ENCODE measurements at places on chromosomes 7 and 10.

DNA sequence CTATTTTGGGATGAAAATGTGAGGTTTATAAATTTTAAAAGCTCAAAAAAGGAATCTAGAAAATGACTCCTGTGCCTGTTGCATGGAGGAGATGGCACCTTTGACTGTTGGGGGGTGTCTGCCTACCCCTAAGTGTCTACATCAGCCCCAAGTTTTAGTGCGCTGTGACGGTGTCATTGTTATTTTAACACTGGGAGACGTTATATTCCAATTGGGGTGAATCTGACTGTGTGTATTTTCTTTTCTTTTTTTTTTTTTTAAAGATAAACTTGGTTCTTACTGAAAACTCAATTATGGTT is 517 bp downstream of the SRGN start:
- no peak for DNase-seq

GRCh38 chr7:81618396-81619014 is 151.3 kb downstream of the HGF start:
- DNase-seq: no peak

DNA sequence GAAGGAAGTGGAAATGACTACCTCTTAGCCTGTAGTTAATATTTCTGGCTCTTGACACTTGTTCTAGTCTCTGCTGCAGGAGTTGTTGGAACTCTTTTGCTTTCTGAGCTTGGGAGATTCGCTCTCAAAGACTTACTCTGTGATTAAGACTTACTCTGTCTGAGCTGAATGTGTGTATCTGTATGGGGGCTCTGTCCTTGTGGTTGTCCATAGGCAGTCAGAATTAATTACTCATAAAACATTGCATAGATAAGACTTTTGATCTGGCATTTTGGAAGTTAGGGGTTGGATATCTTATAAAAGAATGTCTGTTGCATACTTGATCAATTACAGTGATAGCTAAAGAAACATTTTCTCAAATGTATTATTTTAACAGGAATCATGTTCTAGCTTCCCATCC is 199.2 kb upstream of the KIAA1217 start:
- no peak for DNase-seq

DNA sequence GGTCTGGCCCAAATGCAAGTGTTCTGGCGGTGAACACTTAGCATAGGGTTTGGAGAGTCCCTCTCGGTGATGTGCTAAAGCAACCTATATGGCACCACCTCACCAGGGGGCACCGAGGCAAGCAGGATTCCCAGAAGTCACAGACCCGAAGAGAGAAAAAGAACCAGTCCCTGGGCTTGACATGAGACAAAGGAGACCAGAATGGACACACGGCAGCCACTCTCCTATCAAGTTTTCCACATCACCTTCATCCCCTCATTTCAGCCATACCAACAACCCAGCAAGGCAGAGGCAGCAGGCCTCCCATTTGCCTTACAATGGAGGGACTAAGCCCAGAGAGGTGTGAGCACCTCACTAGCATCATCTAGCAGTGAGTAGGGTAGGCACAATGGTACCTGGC is 19.7 kb downstream of the GPRIN2 start:
- DNase-seq: no peak

DNA sequence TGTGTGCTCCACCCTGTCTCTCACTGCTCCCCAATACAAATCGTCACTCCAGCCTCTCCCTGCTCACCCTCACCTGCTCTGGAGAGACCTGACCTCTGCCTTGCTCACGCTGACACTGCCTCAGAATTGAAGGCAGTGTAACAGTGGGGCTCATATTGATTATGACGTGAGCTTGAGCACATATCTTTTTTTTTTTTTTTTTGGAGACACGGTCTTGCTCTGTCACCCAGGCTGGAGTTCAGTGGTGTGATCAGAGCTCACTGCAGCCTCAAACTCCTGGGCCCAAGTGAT is 84.7 kb downstream of the TBXAS1 start:
- no peak for DNase-seq

DNA sequence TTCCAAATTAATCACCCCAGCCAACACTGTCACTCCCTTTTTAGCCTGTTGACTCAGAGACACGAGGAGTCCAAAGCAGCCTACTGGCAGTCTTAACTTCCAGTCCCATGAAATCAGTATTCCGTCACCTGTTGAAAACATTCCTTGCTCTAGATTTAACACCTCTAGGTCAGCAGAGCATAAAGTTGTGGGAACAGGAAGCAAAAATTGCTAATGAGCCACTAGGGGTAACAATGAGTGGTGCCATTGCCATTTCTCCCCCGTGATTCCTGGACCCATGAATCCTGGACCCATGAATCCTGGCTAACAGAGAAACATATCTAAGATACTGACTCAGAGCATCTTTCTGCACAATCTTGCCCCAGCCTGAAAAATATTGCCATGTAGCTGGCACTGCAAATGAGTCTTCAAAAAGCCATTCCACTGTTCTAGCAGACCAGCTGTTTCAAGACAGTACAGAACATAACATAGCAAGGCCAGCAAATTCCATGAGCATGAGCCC is 252.7 kb upstream of the PTER start:
- DNase-seq: no peak

DNA sequence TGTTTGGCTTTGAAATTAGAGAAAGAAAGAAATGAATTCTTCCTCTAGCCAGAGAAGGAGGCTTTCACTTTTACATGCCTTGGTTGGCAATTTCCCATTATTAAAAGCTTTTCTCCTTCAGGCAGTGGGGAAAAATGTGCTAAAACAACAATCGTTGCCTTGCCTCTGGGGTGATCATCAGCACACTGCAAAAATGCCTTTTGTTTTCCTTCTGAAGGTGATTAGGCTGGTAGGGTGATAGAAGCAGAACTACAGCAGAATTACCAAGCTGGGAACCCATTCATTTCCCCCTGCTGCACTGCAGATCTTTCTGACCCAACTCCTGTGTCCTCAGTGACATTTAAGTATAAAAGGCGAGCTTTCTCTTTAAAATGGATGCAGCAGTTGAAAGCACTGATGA is 22.2 kb downstream of the ANK3 start:
- no peak for DNase-seq

GRCh38 chr10:6141296-6142151 is 52.7 kb downstream of the RBM17 start:
- no peak for DNase-seq

GRCh38 chr7:98630149-98630548 is 13.1 kb downstream of the NPTX2 start:
- DNase-seq: no peak

- no peak for DNase-seq
Measured at GRCh38 chr7:24370541-24370940, 86.6 kb downstream of the NPY start.

DNA sequence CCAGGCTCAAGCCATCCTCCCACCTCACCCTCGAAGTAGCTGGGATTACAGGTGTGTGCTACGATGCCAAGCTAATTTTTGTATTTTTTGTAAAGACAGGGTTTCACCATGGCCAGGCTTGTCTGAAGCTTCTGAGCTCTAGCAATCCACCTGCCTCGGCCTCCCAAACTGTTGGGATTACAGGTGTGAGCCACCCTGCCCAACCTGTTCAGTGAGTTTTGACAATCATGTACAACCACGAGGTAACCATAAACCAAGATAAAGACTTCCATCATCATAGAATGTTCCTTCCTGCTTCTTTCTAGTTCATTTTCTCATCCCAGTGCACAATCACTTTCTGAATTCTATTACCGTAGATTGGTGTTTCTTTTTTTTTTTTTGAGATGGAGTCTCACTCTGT is 30.5 kb upstream of the MKRN1 start:
- no peak for DNase-seq

DNA sequence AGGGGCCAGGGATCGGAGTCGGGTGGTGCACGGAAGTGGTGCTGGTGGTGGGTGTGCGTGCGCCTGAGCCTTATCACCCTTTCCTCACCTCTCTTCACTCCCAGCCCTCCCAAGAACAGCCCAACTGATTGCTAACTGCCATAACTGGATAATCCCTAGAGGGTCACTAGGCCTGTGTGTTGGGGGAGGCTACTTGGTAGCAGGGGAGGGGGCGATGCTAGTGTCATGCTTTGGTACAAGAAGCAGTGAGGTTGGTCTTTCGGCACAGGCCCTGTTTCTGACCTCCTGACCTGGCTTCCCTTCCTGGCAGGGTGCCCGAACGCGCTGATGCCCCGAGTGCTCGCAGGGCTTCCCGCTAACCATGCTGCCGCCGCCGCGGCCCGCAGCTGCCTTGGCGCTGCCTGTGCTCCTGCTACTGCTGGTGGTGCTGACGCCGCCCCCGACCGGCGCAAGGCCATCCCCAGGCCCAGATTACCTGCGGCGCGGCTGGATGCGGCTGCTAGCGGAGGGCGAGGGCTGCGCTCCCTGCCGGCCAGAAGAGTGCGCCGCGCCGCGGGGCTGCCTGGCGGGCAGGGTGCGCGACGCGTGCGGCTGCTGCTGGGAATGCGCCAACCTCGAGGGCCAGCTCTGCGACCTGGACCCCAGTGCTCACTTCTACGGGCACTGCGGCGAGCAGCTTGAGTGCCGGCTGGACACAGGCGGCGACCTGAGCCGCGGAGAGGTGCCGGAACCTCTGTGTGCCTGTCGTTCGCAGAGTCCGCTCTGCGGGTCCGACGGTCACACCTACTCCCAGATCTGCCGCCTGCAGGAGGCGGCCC is 652 bp downstream of the KAZALD1 start:
- peak; percentile 11 for DNase-seq

- no peak for DNase-seq
Measured at GRCh38 chr10:104268405-104268712, 625 bp upstream of the GSTO2 start.

DNA sequence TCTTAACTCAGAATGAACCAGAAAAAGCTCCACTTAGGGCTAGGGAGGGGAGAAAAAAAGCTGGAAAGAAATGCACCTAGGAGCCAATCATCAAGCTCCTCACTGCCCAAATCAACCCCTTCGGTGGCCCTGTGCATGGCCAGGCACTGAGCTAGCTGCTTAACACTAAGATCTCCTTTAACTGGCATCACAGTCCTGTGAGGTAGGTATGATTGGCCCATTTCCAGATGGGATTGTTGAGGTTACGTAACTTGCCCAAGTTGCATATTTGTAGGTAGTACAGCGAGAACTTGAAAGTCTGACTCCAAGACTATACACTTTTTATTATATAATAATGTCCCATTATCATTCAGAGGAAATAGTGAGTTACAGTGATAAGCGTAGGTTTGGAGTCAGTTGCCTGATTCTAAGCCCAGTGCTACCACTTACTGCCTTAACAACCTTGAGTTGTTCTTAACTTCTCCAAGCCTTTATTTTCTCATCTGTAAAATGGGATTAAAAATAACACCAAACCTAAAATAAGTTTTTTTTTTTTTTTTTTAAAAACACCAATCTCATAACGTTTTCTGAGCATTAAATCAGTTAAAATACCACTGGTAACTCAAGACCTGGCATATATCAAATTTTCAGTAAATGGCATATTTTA is 37.2 kb upstream of the ACSL5 start:
- DNase-seq: no peak

- no peak for DNase-seq
Measured at GRCh38 chr10:102235598-102235920, 5.8 kb downstream of the PITX3 start.

DNA sequence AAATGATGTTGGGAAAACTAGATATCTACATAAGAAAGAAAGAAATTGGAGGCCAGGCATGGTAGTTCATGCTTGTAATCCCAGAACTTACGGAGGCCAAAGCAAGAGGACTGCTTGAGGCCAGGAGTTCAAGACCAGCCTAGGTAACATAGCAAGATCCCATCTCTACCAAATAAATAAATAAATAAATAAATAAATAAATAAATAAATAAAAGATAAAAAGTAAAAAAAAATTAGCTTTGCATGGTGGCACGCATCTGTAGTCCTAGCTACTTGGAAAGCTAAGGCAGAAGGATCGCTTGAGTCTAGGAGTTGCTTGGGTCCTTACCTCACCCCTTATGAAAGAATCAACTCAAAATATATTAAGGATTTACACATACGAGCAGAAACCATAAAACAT is 193.5 kb upstream of the NOBOX start:
- no peak for DNase-seq

DNA sequence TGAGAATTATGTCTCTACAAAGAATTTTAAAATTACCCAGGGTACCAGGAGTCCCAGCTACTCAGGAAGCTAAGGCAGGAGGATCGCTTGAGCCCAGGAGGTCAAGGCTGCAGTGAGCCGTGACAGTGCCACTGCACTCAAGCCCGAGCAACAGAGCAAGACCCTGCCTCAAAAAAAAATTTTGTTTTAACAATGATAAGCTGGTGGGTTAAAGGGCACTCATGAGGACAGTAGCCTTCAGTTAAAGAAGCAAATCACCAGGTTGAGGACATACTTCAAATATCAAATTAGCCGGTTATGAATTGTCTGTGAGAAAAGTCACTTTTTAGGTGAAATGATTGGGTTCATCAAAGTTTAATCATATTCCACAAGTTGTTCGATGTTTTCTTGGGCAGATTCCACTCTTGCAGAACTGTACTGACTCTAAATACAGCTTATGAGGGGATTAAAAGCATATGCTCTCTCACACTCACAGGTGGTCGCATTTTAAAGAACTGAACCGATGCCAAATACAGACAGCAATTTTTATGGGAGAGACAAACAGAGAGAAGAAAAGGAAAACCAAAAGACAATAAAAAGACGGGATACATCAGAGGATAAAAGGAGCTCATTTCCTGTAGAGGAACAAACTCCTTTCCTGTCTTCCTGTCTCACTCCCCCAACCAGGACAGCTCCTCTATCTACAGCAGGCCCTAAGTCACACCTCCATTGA is 582.8 kb upstream of the NRP1 start:
- DNase-seq: no peak

GRCh38 chr10:57628592-57629284 is 639.0 kb downstream of the IPMK start:
- no peak for DNase-seq

GRCh38 chr7:134873253-134873652 is 93.8 kb downstream of the CALD1 start:
- no peak for DNase-seq
